ENCODE measurements at places on chromosomes 3 and 15.

DNA sequence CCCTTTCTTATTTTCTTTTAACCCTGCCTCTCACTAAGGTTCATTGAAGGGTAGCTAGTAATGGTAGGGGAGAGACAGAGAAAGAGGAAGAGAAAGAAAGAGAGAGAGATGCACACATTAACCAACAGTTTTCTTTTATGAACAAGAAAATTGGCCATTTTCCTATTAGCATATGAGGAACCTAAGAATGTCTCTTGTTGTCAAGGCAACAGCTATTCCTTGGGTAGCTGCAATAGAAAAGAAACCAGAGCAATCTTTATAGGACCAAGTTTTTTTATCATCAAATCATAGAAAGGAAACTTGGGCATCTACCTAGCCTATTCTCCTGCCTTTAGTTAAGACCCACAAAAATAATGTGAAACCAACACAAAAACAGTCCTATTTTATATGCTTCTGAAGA is 15.0 kb upstream of the CCDC39 start:
- DNase-seq = no peak

DNA sequence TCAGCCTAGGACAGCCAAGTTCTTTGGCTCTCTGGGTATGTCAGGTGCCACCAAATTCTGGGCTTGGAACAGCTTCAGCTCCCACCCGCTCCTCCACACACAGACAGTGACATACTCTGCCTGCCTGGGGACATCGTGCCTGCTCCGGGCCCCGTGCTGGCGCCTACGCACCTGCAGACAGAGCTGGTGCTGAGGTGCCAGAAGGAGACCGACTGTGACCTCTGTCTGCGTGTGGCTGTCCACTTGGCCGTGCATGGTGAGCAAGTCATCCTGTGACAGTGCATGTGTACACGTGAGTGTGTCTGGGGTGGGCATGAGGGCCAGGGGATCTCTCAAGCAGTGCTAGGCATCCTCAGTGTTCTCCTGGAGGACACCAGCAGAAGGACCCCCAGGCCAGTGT is 922 bp downstream of the IL17RC start:
- DNase-seq = no peak

DNA sequence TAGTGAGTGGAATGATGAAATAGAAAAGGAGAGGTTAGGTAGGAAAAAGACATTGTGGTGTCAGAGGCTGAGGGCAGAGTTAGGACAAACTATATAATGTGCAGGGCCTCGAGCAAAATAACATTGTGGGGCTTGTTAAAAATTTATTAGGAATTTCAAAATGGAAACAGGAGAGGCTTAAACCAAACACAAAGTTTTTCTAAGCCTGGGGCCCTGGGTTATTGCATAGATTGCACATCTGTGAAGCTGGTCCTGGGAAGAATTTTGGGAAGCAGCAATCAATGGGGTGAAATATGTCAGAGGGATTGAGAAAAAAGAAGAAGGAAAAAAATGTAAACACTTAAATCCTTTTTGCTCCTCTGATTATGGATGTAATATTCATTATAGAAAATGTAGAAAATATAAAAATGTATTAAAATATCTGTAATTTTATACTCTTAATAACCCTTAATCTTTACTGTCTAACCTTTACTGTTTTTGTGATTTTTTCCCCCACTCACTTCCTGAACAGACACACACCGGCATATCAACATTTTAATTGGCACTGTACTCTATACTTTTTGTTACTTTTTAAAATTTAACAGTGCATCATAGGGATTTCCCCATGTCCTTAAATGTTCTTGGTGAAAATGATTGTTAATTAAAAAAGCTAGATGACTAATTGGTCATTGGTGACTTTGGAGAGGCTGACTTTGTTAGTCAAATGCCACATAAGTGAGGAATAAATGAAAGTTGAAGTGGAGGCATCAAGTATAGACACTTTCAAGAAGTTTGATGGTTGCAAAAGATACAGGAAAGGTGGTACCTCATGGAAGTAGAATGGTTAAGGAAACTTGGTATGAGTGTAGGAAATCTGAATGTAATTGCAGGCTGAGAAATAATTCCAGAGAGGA is 183.4 kb downstream of the NFKBIZ start:
- no peak for DNase-seq

DNA sequence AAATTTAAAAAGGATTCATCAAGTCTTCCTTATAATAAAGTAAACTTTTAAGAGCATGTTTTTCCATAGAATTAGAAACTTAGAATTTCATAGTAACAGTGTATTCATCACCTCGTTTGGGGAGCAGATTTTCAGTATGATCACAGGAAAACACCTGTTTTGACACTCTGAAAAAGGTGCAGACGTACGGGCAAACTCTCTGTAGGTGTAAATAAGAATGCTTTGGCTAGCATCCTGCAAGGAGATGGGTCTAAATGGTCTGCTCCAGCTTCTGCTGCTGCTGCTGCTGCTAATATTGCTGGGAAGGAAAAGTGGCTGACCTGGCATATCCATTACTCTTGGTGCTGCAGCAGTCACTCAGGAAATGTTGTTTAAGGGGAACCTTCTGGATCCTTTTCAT is 66.0 kb downstream of the MBNL1 start:
- DNase-seq = no peak

DNA sequence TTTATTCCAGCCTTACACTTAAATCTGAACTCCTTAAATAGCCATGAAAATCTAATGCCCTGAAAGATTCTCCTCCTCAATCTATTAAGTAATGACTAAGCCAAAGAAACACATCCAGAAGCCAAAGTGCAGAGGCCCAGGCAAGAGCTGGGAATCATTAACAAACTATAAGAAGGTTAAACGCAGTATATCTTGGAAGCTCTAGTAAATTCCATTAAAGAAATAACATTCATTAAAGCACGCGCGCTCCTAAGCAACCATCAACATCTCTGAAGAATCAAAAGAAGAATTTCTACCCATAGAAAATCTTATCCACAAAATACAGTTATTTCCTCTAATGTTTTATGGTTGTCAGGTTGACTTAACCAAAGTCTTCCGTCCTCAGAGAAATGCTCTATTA is 29.5 kb downstream of the MB21D2 start:
- DNase-seq = no peak

DNA sequence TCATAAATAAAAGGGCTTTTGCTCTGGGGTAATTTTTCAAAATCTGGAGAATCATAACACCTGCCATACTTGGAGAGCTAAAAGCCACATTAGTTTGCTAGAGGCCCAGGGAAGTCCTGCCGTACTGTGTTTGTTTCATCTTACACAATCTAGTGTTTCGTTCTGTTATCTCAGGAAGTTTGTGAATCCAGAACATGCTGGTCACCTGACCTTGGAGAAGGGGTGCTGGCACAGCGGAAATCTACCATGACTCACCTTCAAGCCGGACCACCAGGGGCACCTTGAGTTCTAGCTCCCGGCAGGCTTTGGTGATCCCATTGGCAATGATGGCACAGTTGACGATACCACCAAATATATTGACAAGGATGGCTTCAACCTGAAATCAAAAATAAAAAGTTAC is 253.9 kb downstream of the SUCLG2 start:
- no peak for DNase-seq

DNA sequence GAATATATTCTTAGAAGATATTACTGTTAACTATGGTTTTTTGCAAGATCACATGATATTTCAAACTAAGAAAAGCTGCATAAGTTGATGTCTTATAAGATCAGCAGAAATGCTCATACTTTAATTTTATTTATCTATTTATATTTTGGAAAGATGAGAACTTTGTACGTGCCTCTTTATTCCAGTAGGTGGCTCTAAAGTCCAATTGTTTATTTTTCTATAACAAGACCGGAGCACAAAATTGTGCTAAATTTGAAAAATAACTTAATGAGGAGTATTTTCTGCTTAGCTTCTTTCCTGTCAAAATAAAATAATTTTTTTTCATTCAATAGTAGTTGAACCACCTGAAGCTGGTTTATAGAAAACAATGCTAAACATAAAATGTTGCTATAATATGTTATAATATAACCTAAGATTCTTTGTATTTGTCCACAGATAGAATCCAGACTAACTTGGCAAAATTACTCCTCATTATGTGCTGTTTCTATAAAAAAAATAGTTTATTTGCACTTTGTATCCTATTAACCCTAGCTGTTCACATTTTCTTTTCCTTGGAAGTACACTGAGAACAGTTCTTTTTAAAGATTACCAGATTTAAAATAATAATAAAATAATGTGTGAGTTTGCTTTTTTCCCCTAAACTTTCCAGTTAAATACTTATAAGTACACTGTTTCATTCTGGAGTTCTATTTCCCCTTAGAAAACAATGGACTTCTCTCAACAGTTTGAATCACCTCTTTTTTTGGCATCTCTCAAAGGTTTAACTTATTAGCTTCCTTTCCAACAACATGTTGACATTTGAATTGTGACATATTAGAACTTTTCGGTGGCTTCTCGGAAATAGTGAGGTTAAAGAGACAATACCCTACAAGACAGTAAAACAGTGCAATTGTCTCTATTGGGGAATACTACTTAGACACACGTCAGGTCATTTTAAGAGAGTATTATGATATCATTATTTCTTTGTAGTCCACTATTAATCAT is 530.0 kb downstream of the MECOM start:
- DNase-seq = no peak

DNA sequence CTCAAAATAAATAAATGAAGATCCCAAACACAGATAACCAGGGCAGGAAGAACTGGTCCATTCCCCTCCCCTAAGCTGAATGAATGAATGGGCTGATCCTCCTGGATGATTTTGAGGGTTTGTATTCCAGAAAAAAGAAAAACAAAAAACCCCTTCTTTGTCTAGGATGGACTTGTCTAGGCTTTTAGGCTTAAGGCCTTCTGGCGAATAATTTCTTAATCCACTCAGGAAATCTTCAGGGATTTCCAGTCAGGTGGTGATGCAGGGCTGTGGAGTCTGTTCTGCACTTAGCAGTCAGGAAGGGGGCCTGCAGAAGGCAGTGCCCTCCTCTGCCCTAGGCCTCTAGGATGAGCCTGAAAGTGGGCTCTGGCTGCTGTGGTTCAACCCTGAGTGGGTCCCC is 52.1 kb downstream of the BDH1 start:
- DNase-seq = peak; percentile 34

DNA sequence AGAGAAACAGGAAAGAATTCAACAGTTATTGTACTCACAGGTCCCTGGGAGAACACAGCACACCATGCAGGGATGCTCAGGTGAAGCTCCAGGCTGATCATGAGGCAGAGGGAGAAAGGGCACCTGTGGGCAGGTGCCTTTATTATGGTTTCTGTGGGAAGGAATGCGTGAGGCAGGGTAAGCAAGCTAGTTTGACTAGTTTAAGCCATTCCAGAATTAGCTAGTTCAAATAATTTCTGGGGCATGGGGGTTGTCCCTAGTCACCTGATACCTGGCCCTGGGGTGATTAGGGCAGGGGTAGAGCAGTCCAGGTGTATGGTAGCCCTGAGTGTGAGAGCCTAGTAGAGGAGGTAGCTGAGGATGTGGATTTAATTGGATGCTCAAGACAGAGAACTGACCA is 47.9 kb upstream of the DCLK3 start:
- DNase-seq = no peak

DNA sequence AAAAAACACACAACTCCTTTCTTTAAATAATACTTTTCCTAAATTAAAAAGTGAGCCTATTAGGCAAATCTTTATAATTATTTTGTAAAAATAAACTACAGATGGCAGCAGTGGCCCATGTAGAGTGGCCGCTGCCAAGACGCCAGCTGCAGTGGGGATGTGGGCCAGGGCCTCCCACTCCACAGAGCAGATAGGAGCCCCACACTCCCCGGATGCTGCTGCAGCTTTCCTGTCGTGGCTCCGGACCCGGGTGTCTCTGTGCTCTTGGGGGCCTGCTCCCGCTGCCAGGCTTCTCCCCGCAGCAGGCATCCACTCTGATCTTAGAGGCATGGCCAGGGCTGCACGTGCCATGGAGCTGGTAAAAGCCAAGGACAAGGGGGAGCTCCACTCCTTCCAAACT is 67.5 kb downstream of the PROS1 start:
- no peak for DNase-seq

DNA sequence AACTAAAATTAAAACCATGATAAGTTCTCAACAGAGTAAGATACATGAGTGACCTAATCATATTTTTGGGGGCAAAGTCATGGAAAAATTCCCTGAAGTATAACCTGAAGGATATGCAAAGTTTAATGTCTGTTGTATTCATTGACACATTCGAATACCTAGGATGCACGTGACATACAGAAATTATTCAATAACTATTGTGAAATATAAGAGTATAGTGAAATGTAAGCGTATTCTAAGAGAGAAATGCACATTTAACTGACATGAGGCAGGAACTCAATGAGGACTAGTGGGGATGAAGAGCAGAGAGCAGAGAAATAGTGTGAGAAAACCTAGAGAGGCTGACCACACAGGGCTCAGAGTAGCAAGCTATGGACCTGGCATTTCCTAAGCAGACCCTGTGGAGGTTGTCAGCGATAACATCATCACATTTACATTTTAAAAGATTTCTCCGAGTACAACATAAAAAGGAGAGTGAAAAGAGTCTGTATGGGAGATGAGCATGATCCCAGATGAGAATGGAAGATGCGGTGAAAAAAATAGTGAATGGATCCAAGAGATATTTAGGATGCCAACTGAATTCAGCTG is 588.8 kb downstream of the MAGI1 start:
- no peak for DNase-seq
